Suppressor macrophage treated with lipopolysaccharide for 4 hours (primary cell): ENCODE measurements at places on chromosomes 1 and 21.
A peak's percentile ranks its signal among the peaks of the same experiment; 100 is the strongest.

DNA sequence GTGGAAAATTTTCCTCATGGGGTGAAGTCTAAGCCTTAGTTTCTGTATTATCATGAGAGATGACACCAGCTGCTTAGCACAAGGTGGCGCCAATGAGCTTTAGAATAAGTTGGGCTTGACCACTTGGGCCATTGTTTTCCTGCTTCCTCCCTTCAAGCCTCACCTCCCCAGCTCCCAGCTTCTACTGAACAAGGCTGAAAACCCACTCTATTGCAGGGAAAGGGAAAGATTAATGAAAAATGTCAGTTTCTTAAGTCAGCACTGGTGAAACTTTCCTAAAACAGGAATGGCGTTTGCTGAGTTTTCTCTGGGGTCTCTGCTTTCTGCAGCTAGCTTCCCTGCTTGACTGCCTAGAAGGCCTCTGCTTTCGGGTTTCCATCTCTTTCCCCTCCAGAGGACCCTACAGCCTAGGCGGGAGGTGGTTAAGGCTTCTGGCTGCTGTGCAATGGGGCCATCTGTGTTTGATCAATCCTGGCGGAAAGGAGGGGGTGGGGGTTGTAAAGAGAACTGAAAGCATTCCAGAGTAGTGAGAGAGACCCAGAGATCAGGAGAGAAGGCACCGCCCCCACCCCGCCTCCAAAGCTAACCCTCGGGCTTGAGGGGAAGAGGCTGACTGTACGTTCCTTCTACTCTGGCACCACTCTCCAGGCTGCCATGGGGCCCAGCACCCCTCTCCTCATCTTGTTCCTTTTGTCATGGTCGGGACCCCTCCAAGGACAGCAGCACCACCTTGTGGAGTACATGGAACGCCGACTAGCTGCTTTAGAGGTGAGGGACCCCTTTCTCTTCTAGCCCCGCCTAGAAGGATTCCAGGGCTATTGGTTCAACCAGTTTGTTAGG is at the start of gene OLFML3:
Gene OLFML3 (plus strand): TSS at position 612 of the 840 bp plus-strand sequence. CDS start 43 bp downstream, at position 655.
- peak; percentile 91 for DNase-seq

DNA sequence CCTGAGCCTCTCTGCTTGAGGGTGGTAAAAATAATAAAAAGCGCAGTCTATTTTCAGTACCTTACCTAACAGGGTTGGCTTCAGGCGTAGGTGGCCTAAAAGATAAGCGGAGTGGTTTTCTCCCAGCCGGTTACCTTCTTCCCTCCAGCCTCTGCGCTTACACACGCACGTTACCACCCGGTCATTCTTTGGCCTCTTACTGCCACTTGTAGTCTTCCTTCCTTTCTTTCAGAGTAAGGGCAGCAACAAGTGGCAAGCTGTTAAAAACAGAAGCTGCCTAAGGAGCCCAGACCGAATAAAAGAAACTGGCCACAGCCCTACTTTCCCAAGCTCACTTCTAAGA is 35.4 kb downstream of the CLCA1 start:
- no peak for DNase-seq

GRCh38 chr1:35763201-35763600 is 6.6 kb downstream of the CLSPN start:
- peak; percentile 20 for DNase-seq

- no peak for DNase-seq
These were observed 298.7 kb downstream of the LRRIQ3 start for GRCh38 chr1:73899311-73899710.

GRCh38 chr1:145845514-145846161 is at the start of gene NUDT17:
Gene NUDT17, plus strand, starts transcription at chr1:145845630. Its CDS starts 11 bp downstream, at chr1:145845641.
- DNase-seq: peak; percentile 81

- DNase-seq: no peak
These were observed 90.0 kb upstream of the KRTAP19-8 start for GRCh38 chr21:31128234-31128633.
